ENCODE measurements at places on chromosomes 6 and 20.

DNA sequence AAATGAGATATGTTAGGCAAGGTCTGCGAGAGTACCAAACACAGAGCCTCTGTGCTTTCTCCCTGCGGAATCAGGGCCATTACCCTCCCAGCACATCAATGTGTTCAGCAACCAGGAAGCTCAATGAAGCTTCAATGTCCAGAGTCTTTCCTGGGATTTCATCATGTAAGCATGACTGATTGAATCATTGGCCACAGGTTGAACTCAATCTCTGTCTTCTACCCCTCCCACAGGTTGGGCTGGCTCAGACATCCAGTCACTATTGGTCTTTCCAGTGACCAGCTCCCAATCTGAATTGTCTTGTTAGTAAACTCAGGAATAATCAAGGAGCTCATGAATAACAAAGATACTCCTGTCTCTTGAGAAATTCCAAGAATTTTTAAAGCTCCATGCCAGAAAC, 2.7 kb upstream of the DTD1 start:
- DNase-seq, result no peak

DNA sequence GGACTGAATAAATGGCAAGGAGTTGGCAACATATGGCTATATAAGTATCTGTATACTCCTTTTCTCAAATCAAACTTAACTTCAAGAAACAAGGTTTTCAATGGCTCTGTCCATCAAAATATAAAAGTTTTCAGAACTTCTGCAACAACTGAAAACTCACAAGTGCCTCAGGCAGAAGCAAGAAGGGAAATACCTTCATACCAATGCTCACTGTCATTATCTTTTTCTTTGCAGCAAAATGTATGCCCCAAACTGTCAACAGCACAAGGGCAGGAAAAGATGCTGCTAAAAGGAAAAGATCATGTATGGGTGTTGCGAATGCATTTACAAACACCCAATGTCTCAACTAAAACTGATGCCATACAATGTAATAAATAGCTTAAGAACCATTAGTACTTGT, 45.9 kb downstream of the PTPRK start:
- DNase-seq, result no peak

DNA sequence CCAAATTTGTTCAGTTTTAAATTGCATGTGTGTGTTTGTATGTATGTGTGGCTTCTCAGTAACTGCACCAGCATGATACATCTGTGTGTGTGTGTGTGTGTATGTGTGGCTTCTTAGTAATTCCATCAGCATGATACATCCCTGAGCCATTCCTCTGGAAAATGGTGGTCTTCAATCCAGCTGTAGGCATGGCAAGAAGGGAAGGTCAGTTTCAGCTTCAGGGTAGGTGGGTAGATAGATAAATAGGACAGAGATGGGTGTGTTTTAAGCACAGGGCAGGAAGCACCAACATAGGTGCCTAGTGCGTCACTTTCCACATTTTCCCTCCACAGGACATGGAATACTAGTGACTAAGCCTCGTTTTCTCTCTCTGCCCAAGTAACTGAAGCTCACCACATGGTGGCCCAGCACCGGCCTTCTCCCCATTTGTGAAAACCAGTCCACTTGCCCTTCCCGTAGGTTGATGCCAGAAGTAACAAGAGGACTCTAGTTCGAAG, 82.9 kb downstream of the RPP40 start:
- DNase-seq, result no peak

DNA sequence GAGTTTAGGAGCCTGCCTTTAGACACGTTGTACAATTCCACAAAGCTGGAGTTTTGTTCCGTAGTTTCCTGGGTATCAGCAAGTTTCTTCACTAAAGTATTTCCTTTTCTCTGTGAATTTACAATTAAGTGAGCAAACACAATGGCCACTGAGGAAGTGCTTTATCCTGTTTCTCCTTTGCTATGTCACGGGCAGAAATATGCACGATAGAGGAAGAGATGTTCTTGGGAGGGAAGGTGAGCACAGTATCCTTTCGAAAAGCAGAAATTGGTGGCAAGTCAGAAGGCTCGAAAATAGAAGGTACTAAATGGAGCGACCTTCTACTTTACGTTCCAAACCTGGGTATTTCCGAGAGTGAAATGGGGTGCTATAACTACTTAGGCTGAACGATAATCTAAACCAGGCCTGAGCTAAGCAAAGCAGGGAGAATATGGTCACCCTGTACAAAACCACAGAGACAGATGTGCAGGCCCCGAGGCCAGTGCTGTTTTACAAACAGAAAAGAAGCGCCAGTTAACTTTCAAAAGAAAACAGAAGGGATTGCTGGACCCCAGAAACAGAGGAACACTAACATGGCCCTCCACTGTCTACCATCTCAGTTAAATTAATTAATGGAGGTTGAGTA, 259.6 kb downstream of the TBC1D7 start:
- DNase-seq, result no peak

- no peak for DNase-seq
Measured at GRCh38 chr6:169074526-169074925, 179.1 kb downstream of the THBS2 start.

GRCh38 chr6:72588155-72588554, 33.7 kb upstream of the KCNQ5 start:
- no peak for DNase-seq

- DNase-seq, result no peak
Measured at GRCh38 chr20:43515628-43516027, 8.1 kb downstream of the L3MBTL1 start.

- DNase-seq, result no peak
Measured at GRCh38 chr20:63624486-63624885, 2.4 kb downstream of the GMEB2 start.

- no peak for DNase-seq
Measured at GRCh38 chr6:30044630-30045029, 16.4 kb upstream of the POLR1H start.

- DNase-seq, result no peak
Measured at GRCh38 chr20:39358052-39358451, 395.9 kb downstream of the DHX35 start.

GRCh38 chr6:12119085-12119588, 107.0 kb downstream of the HIVEP1 start:
- DNase-seq, result no peak

DNA sequence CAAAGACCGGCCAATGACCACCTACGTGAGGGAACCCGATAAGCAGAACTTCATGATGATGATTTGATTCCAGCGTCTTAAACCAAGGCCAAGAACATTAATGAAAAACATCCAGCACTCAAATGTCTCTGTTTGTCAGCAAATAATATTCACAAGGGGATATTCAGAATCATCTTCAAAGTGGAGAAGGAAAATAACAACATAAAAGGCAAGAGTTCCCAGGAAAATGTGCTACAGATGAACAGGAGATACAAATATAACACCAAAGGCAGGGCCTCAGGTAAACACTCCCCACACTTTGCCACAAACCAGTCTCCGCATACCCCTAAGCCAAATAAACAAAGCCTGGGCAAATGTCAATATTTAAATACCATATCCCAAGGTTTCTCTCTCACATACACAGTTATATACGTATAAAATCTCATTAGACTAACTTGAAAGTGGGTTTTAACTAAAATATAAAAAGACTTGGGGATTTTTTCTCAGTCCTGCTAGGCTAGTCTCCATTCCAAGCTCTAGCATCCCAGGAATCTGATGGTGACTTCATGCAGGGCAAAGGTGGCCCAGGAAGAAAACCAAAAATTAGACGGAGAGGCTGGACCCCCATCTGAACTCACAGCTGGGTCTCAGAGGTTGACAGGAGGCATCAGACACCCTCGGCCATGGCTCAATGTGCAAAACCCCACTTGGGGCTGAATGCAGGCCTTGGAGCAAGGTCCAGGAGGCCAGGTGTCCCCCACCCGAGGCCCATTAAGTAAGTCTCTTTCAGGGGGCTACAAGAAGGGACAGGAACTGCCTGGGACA, 32.1 kb downstream of the TRAM2 start:
- no peak for DNase-seq

GRCh38 chr6:96626759-96627364, 63.9 kb downstream of the FHL5 start:
- peak; percentile 76 for DNase-seq

GRCh38 chr6:168956141-168956838, 297.4 kb downstream of the THBS2 start:
- no peak for DNase-seq

DNA sequence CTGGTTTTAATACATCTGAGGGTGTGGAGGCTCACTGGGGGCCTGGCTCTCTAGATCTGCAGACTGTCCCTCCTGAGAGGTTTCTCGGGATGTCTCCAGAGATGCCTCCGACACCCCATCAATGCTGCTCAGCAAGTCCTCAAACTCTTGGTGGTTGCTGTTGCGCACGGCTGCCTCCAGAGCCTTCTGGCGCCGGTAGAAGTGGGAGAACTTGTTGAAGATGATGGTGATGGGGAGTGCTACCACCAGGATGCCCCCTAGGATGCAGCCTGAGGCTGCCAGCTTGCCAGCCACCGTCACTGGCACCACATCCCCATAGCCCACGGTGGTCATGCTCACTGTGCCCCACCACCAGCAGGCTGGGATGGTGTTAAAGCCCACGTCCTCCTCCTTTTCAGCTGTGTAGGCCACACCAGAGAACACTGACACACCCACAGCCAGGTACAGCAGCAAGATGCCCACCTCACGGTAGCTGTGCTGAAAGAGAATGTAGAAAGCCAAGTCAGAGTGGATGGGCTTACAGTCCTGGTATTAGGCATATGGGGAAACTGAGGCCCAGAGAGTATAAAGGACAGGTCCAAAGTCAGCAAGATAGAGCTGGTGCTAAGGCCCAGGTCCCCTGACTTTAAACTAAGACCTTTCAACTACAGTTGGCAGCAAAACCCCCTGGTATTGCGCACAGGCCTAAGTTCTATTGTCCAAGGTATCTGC, 5.9 kb downstream of the KCNS1 start:
- no peak for DNase-seq

Data from NCI-H1105 treated with DMSO at 0.1 percent for 48 hours (cell line).